Activated T-cell treated with anti-CD3 and anti-CD28 coated beads, Interleukin-2, amount 50 U/mL, for 72 hours (primary cell): ENCODE measurements at places on chromosomes 3 and 15. TPM values are rescaled to one million over a fixed set of nuclear protein-coding genes. Genes with fewer than 3 reads are reported as not detected.

- no peaks in the 10 kb centered on the region for H3K36me3 ChIP-seq
- no peak for DNase-seq
- no peaks in the 10 kb centered on the region for H3K27me3 ChIP-seq
- no peak overlapping the region for H3K27ac ChIP-seq
Observed at GRCh38 chr3:139477710-139478640, 1.7 kb upstream of the RBP2 start.

The HTR3E gene
- not detected for total RNA-seq

- DNase-seq: no peak
- H3K27ac ChIP-seq: no peak overlapping the region
- peaks cover 74% of the 10 kb centered on the region for H3K4me1 ChIP-seq
- no peak overlapping the region for H3K4me3 ChIP-seq
Observed at GRCh38 chr3:177105623-177106022, 91.7 kb downstream of the TBL1XR1 start.

DNA sequence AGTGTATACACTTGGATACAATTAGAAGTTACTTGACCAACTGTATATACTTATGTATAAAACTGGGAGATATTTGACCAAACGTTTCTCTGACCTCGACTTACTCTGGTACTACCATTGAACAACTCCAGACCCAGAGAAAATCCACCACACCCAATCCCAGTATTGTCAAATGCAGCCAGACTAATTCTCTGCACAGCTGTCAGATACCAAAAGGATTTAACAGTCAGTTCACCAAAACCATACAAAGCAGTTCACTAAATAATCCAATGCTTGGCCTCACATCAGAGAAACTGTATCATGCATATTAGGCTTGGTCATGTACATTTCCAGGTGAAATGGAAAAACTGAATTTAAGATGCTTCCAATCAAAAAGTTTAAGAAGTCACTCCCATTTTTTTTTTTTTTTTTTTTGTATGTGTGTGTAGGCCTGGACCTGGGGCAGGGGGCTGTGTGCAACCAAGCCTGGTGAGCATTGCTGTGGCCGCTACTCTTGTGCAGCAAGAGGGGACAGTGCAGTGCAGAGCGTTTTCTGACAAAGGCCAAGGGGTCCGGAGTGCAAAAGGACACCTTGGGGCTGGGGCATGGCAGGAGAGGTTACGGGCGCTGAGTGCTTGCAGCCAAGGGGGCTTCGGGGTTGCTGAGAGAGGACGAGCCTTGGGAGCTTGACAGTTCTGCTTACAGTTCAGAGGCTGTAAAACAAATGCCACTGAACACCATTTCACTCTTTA is 1.4 kb downstream of the TOMM70 start:
- H3K27ac ChIP-seq: peak overlapping the region; percentile 97
- no peak for DNase-seq
- peaks cover 2% of the 10 kb centered on the region for H3K36me3 ChIP-seq
- H3K4me1 ChIP-seq: peaks cover 81% of the 10 kb centered on the region

The SLC24A5 gene
- not detected for total RNA-seq

GRCh38 chr3:52216585-52217408 is 8.6 kb downstream of the TLR9 start:
- peaks cover 19% of the 10 kb centered on the region for H3K36me3 ChIP-seq
- peak overlapping the region; percentile 73 for H3K4me3 ChIP-seq
- peak; percentile 56 for DNase-seq
- peaks cover 54% of the 10 kb centered on the region for H3K4me1 ChIP-seq
- no peaks in the 10 kb centered on the region for H3K27me3 ChIP-seq
- H3K27ac ChIP-seq: peak overlapping the region; percentile 83
